Activated CD8-positive, alpha-beta memory T cell treated with anti-CD3 and anti-CD28 coated beads for 4 hours (primary cell): ENCODE measurements at places on chromosomes 1 and 21.

DNA sequence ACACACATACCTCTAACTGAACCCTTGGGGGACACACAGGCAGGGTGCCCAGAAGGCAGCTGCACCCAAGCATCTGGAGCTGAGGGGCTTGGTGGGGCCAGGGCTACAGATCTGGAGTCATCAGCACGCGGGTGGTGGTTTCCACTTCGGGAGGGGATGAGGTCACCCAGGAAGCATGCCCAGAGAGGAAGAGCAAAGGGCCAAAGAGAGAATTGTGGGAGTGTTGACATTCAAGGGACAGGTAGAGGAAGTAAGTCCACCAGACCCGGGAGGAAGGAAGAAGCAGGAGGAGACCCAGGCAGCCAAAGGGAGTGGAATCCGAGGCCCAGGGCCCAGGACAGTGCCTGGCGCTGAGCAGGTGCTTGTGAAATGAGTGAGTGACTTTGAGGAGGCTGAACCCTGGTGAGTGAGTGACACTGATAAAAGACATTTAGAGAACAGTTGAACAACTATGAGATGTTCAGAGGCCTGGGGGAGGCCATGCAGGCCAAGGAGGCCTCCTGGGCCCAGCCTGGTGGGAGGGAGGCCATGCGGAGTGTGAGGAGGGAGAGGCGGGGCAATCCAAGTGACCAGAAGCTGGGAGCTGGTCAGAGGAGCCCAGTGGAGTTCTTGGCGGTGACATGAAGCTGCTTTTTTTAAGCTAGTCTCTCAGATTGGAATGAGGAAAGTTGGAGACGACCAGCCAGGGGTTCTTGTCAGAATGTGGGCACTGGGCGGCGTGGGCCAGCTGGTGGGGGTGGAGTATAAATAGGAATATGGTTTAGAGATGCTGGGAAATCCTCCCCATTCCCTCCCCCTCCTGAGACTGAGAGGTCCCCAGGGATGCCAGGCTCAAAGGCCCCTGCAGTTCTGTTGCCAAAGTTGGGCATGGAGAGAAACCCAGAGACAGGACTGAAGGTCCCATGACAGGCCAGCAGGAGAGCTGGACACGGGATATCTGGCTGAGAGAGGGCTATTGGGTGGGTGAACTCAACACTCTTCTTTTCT is 7.9 kb downstream of the CDK18 start:
- no peak for DNase-seq

- no peak for DNase-seq
Observed at GRCh38 chr1:3173381-3173980, 104.5 kb downstream of the PRDM16 start.

DNA sequence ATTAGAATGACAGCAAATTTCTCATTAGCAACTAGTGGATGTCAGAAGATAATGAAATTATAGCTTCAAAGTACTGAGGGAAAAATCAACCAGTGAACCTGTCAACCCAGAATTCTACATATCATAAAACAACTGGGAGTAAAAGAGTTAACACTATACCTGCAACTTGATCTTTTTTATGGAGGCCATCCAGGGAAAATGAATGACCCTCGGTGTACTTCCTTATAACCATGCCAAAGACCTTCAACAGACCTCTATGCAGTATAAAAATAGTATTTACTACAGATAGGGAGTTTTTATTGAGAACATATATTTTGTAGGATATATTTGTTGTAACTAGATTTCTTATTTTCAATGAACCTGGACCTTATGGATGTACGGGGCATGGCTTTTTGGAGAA is 392.5 kb upstream of the ZRANB2 start:
- no peak for DNase-seq

GRCh38 chr1:38578271-38578951 is 281.2 kb downstream of the RRAGC start:
- no peak for DNase-seq

- no peak for DNase-seq
Observed at GRCh38 chr1:30292451-30292850, 430.9 kb downstream of the MATN1 start.

- DNase-seq: no peak
Observed at GRCh38 chr1:169122976-169123375, 16.5 kb downstream of the ATP1B1 start.

DNA sequence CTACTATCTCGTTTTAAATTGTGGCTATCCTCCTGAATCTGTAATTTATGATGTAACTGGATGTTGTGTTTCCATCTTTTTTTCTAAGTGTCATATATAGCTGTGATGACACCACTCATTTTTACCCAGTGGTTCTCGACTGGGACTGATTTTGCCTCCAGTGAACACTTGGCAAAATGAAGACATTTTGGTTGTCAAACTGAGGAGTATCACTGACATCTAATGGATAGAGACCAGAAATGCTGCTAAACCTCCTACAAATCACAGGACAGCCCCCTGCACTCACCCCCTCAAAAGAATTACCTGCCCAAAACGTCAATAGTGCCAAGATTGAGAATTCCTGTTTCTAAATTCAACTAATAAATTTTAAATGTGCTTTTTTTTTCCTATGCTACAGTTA is 1.9 kb downstream of the TRMT13 start:
- DNase-seq: no peak

DNA sequence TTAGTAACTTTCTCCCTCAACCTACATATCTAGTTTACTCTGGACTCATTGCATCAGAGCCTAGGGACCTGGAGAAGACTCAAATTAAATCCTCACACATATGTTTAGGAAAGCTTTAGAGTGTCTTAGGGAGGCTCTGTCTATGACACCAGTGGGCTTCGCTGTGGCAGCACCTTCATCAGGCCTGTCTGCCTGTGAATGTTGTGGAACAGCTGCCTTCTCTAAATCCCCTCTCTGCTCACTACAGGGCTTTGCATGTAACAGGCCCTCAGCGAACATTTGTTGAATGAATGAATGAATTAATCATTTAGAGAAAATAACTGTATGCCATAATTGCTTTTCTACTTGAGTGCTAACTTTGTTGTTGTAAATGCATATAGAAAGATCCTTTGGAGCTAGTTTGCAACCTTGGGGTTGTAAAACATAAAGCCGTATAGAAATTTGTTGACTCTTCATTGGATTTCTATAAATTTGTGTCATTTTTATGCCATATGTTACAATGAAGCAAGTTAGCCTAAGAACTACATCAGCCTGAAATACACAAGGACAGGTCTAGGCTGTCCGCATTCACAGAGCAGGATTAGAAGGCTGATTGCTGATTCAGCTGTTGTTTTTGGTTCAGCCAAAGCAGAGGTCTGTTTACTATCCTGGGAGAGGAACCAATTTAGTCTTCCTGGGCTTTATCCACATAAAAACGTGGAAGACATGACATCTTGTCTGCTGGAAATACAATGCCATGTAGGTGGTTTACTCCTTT is 238.0 kb downstream of the ASTN1 start:
- DNase-seq: no peak

DNA sequence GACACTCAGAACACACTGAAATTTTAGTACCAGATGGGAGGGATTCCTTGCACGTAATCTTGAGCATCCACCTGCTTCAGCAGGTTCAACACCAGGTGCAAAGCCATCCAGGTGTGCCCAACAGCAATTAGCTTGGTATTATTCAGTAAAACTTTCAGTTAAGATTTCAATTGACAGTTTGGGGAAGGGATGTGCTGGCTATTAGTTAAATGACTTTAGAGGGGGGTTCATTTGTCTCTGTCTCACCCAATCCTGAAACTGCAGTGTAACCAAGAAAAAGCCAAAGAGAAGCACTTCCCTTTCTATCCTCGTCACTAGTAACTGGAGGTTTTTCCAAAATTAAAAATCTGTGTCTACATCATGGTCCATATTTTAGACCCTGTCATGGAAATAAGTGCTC is 90.9 kb downstream of the PIK3R3 start:
- DNase-seq: no peak

DNA sequence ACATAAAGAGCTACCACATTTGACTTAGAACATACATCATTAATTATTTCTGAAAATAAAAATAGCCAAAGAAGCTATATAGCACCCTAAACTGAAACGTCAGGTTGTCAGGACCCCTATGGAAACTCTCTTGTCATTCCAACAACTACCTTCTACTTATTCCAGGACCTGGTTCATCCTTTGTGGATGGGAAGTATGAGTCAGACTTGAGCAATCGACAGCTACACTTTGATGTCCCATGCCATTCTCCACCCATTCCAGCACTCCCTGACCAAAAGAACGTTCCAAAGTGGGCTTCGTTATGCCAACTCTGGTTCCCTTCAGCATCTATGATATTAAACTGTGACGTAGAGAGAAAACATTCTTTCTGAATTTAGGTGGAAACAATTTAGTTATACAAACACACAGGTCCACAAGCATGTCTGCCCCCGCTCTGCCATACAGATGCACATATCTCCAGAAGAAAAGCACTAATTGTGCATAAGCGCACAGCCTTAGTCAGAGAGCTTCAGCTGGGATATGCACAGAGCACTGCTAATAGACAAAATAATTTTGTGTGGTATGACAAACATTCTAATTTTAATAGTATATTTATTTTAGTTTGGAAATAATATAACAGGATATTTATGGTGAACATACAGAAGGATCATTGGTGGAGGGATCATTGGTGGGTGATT is 723.1 kb upstream of the B3GALT2 start:
- DNase-seq: no peak

- DNase-seq: no peak
Observed at GRCh38 chr1:198667807-198668206, 29.0 kb downstream of the PTPRC start.

- no peak for DNase-seq
Observed at GRCh38 chr21:22164912-22165311, 1166.7 kb downstream of the NCAM2 start.

DNA sequence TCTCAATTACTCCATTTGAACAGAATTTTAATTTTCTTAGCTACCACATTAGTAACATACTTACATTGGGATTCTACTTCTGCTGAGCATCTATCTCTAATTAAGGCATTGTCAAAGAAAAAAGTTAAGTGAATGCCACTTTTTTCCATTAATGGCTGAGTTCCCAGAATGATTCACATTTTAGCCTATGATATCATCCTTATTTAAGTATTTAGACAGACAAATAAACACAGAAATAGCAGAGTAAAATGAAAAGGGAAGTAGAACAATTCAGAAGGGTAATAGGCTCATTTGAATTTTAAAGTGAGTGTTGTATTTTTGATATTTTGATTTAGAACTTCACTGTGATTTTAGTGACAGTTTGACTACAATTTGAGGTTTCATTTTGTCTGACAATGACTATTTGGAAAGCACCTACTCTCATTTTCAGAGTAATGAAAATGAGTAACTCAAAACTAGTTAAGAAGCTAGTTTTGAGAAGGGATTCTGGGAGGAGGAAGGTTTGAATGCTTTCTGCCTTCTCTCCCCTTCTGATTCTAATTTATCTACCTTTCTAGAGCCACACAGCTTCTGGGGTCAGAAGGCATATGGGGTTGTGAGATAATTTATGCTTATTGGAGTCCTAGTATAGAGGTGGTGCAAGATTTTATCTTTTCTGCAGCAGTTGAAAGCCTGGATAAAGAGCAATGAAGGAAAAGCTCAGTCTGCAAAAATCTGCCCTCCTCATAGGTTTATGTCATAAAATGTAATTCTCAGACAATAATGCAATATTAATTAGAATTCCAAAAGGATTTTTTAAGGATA is 15.5 kb downstream of the LYPLAL1 start:
- no peak for DNase-seq

GRCh38 chr1:147245586-147246021 is 3.1 kb downstream of the CHD1L start:
- DNase-seq: no peak

DNA sequence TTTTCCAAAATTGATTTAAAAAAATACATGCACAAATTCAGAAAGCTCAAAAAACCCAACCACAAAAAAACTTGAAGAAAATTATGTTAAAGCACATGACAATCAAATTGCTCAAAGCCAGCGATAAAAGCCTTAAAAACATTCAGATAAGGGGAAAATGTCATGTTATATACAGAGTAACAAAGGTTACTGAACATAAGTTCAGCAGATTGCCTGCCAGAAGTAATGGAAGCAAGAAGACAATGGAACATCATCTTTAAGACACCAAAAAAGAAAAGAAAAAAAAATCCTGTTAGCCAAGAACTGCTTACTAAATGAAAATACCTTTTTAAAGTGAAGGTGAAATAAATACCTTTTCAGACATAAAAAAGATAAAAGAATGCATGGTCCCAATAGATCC is 147.2 kb upstream of the SGIP1 start:
- DNase-seq: no peak

GRCh38 chr1:32333251-32333963 is 2.6 kb downstream of the MARCKSL1 start:
- DNase-seq: no peak

DNA sequence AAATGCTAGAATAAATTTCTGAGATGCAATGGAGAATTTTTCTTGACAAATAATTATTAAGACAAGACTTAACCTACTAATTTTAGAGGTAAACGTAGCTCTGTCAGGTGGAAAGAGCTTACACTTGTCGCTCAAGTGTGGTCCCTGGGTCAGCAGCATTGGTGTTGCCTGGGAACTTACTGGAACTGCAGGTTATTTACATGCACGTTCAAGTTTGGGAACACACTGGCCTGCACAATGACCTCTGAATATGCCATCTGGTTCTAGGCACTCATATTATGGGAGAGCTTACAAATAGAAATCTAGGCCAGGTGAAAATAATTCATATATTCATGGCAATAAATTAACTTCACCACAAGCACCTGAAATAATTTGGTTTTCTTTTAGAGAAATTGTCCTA is 88.5 kb upstream of the BCL9 start:
- DNase-seq: no peak

DNA sequence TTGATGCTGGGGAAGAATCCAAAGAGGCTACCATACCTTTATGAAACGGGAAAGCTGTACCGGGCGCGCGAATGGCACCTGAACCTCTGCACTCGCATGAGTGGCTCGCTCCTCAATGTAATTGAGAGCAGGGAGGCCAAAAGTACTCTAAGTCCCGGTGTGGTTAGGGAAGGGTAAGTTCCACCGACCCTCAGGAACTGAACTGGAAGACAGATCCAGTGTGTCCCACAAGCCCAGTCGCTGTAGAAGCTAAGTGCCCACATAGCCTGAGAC is 1.0 kb downstream of the GATAD2B start:
- no peak for DNase-seq

DNA sequence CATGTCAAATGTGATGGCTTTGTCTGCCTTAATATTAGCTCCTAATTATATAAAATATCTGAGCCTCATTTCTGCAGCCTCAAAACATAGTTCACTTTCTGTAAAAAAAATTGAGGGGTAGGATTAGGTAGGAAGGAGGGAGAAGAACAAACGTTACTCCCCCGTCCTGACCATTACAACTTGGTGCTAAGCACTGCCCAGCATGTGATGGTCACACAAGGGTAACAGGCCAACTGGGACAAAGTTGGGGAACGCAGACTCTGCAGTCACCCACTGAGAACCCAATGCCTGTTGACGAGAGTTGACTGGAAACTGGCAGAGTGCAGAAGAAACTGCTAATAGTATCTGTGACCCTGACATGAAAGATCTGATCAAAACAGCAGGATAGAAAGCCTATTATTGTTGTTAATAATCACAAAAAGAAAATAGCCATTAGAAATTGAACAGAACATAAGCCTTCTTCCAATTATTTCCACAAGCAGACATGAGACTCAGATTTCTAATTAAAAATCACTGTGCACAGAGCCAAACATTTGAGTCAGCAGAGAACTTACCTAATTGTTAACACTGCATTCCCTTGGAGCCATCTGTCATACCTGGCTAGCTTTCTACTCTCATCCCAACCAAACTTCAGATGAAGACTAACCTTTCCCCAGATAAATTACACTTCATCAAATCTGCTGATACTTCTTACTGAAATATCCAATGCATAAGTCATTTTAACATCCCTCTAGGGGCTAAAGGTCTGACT is 5.5 kb downstream of the SORT1 start:
- no peak for DNase-seq

- DNase-seq: no peak
Observed at GRCh38 chr21:43717967-43718871, 710 bp upstream of the PDXK start.
